Mesothelial cell of epicardium (in vitro differentiated cells): ENCODE measurements at places on chromosomes 2 and 18.

- H3K4me3 ChIP-seq = no peak overlapping the region
- no peak for DNase-seq
- H3K27me3 ChIP-seq = no peaks in the 10 kb centered on the region
- H3K27ac ChIP-seq = peak overlapping the region; percentile 30
- peaks cover 11% of the 10 kb centered on the region for H3K4me1 ChIP-seq
Measured at GRCh38 chr2:196702641-196703040, 63.1 kb downstream of the CCDC150 start.

DNA sequence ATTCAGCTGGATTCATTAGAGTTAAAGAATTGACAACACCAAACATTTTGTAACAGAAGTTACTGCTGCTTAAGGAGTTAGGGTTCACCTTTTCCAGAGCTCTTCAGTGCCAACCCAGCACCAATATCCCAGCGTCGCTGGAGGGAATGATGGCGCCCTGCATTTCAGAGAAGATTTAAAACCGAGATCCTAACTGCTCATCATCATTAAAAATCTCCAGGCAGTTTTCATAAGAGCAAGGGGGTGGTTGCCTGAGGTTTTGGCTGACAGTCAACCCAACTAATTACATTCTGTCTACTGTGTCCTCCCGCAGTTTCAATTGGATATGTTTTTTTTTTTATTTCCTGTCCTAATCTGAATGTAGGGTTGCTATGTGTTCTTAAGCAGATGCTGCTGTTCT, 509.6 kb upstream of the TCF4 start:
- H3K27ac ChIP-seq = no peak overlapping the region
- H3K27me3 ChIP-seq = no peaks in the 10 kb centered on the region
- no peak for DNase-seq
- H3K36me3 ChIP-seq = no peaks in the 10 kb centered on the region

- peaks cover 71% of the 10 kb centered on the region for H3K4me1 ChIP-seq
- no peak overlapping the region for H3K4me3 ChIP-seq
- H3K27ac ChIP-seq = peak overlapping the region; percentile 68
- H3K27me3 ChIP-seq = no peaks in the 10 kb centered on the region
- H3K36me3 ChIP-seq = no peaks in the 10 kb centered on the region
Measured at GRCh38 chr2:217436386-217436785, 566.4 kb downstream of the TNS1 start.

- DNase-seq = no peak
- H3K27me3 ChIP-seq = no peaks in the 10 kb centered on the region
- no peaks in the 10 kb centered on the region for H3K36me3 ChIP-seq
Measured at GRCh38 chr2:85216927-85217326, 83.7 kb downstream of the TCF7L1 start.

- H3K4me3 ChIP-seq = no peak overlapping the region
- H3K27me3 ChIP-seq = peaks cover 25% of the 10 kb centered on the region
- DNase-seq = no peak
- peaks cover 5% of the 10 kb centered on the region for H3K4me1 ChIP-seq
- H3K36me3 ChIP-seq = no peaks in the 10 kb centered on the region
Measured at GRCh38 chr2:216408426-216409290, 3.6 kb upstream of the SMARCAL1 start.
